ENCODE measurements at places on chromosomes 12 and 14.
A peak's percentile ranks its signal among the peaks of the same experiment; 100 is the strongest.

DNA sequence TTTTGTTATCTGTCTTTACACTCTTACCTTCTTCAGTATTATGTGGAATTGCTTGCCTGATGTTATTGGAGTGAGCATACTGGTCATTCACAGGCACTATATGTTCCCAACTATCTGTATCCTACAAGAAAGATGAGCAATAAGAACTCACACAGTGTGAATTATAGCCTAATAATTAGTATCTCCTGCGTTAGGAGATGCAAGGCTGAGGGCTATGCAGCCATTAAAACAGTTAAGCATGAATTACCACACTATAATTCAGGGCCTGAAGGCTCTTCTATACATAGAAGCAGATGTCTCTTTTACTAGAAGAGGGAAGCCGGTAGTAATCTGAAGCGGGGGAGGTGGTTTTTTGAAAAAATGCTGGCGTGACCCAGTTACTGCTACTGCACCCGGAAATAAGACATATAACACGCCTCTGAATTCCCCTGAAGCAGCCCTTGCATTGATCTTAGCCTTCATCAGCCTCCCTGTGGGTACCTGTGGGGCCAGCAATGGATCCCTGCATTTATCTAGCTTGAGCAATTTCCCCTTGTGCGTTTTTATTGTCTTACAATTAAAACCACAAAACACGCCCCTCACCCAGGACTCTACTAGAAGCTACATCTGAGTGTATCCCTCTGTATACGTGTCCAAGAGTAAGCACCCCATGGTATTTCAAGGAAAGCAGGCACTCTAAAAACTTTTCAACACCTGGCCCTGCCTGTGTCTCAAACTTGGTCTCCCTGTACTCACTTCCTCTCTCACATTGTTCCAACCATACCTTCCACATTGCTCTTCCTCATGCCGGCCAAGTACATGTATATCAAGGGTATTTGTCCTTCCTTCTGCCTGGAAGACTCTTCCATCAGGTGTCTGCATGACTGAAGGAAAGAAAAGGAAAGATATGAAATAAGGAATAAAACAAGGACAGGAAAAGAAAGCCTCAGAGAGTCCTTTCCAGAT, 210.9 kb upstream of the ARID2 start:
- DNase-seq, result peak; percentile 2

DNA sequence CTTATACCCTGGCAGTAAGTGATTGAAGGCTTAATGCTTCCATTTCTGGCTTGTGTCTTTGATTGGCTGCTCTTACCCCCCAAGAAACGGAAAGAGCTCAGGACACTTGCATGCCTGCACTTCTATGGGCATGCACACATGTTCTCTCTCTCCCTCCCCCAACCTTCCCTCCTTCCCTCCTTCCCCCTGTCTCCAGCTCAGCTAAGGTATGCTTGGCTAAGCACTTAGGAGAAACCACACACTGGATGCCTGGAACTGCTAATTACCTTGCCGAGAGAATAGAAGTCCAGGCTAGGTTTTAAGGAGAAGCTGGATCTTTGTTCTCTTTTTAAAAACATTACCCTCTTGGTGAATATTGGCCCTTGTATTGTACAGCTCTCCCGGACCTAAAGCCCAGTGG, 1072.8 kb upstream of the TMEM132C start:
- DNase-seq, result no peak

- DNase-seq, result no peak
Measured at GRCh38 chr14:82419933-82420332, 886.3 kb upstream of the SEL1L start.

DNA sequence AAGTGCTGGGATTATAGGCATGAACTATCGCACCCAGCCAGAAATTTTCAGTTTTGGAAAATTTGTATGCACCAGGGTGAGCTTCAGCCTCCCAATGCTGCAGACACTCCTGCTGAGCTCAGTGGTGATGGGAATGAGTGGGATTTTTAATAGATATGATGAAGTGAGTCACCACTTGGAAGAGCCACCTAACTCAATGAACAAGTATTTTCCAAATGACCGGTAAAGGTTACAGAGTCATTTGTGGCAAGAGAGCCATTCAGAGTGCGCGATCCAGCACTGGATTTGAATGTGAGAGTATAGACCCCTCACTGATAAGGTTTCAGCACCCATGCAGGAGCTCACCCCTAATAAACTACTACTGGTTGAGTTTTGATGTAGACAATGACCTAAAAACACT, 100.7 kb downstream of the PPP2R5C start:
- no peak for DNase-seq

GRCh38 chr12:66268562-66268961, 33.7 kb upstream of the HELB start:
- DNase-seq, result no peak

GRCh38 chr14:51596488-51597117, 55.1 kb upstream of the FRMD6 start:
- DNase-seq, result no peak

GRCh38 chr14:73753124-73753886, 39.1 kb upstream of the PNMA1 start:
- no peak for DNase-seq

- DNase-seq, result no peak
Measured at GRCh38 chr12:108560321-108560721, 652 bp downstream of the SART3 start.

GRCh38 chr14:44962334-44963043, 499 bp downstream of the TOGARAM1 start:
- peak; percentile 5 for DNase-seq

- no peak for DNase-seq
Measured at GRCh38 chr12:80763874-80764273, 47.2 kb downstream of the MYF5 start.

DNA sequence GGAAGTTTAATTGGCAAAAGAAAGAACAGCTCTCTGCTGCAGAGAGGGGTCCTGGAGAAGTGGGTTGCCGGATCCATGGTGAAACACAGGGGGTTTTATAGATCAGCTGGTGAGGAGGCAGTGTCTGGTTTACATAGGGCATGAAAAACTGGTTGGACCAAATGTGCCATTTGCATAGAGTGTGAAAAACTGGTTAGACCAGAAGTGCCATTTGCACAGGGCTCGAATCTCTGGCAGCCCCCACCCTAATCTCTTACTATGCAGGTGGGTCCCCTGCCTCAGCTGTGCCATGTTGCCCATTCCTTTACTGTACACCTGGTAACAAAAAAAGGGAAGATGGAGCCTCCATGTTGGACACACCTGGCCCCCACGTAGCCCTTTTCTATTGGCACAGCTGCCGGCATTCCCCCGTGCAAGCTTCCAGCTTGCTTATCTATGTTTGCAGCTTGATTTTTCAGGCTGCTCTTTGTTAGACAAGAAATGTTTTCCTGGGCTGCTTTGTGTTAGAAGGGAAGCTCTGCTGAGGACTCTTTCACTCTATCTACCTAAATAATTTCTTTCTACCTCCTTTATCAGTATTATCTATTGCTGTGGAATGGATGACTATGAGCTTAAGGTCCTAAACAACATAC, 61.1 kb upstream of the TMEM132D start:
- no peak for DNase-seq

DNA sequence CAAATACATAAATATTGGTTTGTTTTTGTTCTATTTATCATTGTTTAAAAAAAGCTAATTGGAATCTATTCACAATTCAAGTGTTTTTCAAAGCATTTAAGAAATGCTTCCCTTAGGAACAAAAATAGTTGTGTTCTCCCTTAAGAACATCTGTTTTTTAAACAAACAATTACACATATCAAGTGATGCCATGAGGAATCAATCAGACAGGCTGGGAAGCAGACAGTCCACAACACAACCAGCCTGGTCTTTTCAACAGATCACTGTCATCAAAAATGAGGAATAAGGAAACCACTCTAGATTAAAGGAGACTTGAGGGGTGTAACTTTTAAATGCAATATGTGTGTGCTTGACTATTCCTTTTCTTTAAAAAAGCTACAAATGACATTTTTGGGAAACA, 25.5 kb downstream of the GALC start:
- no peak for DNase-seq

GRCh38 chr12:93449277-93449676, 7.5 kb upstream of the UBE2N start:
- DNase-seq, result no peak

- no peak for DNase-seq
Measured at GRCh38 chr12:101761350-101761749, 22.1 kb upstream of the SYCP3 start.

DNA sequence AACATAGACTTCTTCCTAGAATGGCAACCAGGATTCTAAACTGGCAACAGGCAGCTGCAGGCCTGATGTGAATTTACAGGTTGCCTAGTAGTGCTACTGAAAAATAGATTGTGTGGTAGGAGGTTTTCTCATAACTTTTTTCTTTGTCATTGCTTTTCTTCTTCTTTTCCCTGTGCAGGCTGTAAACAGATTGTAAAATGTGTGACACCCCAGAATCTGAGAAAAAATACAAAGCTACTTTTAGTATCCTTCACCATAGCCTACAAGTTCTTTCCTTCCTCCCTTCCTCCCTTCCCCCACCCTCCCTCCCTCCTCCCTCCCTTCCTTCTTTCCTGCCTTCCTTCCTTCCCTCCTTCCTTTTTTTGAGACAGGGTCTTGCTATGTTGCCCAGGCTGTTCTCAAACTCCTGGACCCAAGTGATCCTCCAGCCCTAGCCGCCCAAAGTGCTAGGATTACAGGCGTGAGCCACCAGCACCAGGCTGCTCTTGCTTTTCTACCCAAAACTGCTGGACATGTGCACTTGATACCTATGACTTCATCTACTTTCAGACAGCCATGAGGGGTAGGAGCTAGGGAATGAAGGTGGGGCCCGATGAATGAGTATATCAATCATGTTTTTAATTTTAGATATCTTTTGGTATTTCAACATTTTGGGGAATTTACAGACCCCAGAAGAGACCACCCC, 114.2 kb upstream of the EEA1 start:
- no peak for DNase-seq

- no peak for DNase-seq
Measured at GRCh38 chr12:106128585-106129328, 10.0 kb downstream of the NUAK1 start.

GRCh38 chr14:54691525-54692283, 124.8 kb downstream of the SAMD4A start:
- peak; percentile 21 for DNase-seq

- no peak for DNase-seq
Measured at GRCh38 chr12:125493704-125494308, 428.6 kb downstream of the AACS start.

GRCh38 chr12:50574601-50575348, 70.0 kb downstream of the DIP2B start:
- no peak for DNase-seq

DNA sequence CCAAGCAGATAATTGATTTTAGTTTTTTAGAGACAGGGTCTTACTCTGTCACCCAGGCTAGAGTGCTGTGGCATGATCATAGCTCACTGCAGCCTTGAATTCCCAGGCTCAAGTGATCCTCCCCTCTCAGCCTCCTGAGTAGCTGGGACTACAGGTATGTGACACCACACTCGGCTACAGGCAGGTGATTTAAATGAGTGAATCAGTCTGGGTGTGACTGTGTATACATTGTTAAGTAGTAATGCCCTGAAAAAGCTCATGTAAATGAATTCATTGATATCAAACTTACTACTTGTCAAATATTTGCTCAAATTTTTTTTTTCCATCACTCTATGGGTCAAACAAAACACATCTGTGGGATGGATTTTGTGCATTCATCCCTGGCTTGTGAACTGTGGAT, 6.3 kb upstream of the USP44 start:
- no peak for DNase-seq

DNA sequence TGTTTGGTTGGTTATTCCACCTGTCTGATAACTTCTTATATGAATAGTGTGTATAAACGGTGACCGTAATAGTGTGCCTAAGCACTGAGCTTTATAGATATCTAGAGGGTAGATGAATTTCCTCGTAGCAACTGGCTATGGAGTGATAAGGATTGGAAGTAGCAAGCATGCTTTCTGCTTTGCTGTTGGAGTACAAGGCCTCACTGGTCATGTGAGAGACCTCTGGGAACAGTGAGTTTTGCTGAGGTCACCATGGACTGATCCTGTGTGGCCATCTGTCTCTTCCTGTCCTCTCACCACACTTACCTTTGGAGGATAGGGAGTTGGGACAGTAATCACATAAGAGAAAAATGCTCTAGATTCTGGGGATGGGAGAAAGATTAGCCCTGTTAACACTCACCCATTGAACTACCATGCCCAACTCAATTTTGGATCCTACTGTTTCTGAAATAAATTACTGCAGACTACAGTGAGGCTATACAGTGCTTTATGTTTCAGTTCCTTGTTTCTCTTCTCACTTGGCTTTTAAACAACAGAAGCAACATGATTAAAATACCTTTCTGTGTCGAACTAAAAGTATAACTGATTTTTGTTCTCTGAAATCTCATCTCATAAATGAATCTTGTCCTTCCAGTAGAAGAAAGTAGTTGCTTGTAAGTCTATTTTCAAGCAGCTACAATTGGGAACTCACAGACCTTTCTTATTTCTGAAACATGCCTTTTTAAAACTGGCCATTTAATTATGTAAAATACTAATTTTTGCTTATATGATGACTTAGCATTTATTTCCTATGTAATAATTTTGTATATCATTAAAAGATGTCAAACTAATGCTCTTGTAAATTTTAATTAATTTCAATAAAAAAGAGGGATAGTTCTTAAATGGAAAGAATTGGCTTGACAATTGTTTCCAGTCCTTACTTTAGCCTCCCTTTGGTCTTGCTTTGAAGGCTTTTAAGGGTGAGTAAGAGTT, 8.3 kb downstream of the TMX1 start:
- DNase-seq, result no peak

DNA sequence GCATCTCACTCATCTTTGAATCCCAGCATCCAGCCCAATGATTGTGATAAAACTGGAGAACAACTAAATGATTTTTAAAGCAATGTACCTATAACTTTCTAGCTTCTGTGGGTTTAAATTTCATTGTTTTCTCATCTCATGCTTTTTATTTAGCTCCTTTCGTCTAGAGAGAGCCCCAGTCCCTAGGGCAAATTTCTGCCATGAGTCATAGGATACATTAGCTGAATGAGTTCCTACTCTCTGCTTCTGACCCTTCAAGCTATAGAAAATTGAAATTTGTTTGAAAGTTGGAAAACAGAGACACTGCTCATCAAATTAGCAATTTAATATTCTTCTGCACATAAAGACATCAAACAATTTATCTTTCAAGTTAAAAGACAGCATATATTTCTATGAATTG, 113.9 kb downstream of the KIF21A start:
- DNase-seq, result no peak

DNA sequence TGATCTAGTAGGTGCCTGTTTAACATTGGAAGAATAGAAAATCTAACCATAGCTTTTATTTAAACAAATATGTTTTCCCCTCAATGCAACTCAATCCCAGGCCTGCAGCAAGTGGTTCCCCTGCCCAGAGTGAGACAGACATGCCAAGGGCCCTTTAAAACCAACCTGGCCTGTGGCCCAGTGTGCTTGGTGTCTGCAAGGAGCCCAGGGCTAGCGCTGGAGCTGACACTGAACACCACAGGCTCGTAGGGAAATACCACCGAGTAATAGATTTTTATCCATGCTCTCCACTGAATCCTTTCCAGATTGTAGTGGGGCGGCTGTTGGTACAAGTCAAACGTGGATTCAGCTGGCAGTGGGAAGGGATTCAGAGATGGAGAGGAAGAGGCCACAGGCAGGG, 95.6 kb upstream of the NRXN3 start:
- DNase-seq, result no peak

Measured in activated T-helper 1 cell treated with anti-CD3 and anti-CD28 coated beads, Interleukin-2, amount 50 U/mL, for 16 hours (primary cell).